ENCODE measurements at places on chromosomes 16 and 17.

GRCh38 chr17:31523862-31524730 lies 132.6 kb downstream of the RAB11FIP4 start:
- DNase-seq = no peak

DNA sequence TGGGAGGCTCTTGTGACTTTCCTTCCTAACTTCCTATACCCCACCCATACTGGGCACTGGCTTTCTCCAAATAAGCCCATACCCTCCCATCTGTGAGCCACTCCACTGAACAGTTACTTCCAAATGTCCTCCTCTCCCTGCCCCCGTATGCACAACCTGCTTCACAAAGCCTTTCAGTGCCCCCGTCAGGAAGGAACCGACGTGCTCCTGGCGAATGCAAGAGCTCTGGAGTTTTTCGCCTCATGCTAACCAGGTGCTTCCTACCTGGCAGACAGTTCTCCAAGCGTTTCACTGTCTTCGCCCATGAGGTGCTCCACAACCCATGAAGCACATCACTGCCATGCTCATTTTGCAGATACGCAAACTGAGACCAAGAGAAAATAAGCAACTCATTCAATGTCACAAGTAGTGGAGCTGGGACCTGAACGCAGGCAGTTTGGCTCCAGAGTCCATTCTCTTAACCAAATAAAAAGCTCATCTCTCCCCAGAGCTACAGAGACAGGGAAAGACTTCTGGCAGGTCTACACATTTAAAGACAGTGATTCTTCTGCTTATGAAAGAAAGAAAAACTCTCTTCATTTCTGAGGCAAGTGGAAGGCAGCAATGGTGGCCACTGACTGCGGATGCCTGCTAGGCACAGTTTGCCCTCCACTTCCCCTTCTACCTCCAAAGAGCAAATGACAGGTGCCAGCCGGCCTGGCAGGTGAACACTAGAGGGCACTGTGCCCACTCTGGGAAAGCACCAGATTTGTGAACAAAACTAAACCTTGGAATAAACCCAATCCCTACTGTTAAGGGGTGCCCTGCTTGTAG lies 23.8 kb downstream of the SPHK1 start:
- no peak for DNase-seq

- no peak for DNase-seq
These were observed 2020.9 kb downstream of the TP53TG3F start for GRCh38 chr16:35480361-35480760.

- DNase-seq = no peak
These were observed 2.4 kb downstream of the WSCD1 start for GRCh38 chr17:6072611-6073010.

- no peak for DNase-seq
These were observed 592 bp downstream of the ALDOA start for GRCh38 chr16:30065943-30066760.

DNA sequence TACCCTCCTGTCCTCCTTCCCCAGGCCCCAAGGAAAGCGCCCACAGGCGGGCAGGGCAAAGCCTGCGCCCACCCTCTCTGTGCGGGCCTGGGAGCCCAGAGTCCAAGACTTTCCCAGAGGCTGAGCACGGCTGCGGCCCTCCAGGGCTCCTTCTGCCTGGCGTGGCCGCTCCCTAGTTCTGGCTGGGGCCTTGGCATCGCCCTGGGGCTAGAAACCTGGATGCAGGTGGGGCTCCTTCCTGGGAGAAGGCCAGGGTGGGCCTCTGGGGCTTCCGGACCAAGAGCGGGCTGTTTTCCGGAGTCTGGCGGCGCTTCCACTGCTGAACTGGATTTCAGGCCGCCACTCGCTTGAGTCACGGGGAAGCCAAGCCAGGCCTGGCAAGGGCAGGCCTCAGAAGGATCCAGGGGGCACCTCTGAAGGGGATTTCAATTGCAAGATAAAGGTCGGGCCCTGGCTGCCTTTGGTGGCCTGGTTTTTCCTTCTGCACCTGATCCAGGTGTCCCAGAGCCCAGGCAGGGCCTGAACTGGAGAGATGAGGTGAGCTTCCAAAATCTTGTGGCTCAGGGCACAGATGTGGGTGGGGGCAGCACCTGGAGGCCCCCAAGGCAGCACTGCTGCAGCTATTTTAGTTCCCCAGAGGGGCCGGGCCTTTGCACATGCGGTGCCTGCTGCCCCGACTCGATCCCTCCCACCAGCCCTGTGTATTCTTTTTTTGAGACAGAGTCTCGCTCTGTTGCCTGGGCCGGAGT lies 227.4 kb downstream of the MRTFB start:
- DNase-seq = no peak

DNA sequence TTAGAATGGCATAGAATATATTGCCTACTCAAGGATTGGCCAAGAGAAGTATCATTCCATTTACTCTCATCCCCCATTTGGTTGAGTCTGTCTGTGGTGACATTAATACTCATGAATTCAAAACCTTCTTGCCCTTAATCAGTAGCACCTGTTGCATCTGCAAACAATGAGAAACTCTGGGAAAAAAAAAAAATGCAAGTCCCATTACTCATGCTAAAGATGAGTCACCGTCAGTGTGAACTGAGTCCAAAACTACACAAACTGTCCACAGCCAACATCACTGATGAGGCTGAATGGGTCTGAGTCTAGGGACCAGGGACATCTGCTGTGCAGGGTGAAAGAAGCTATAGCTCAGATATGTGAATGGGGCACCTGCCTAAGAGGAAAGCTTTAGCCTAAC lies 96.9 kb upstream of the ADAMTS18 start:
- DNase-seq = peak; percentile 1

GRCh38 chr16:5581908-5582307 lies 484.3 kb upstream of the EEF2KMT start:
- no peak for DNase-seq

- no peak for DNase-seq
These were observed 21.5 kb downstream of the CFAP20 start for GRCh38 chr16:58107709-58108108.

DNA sequence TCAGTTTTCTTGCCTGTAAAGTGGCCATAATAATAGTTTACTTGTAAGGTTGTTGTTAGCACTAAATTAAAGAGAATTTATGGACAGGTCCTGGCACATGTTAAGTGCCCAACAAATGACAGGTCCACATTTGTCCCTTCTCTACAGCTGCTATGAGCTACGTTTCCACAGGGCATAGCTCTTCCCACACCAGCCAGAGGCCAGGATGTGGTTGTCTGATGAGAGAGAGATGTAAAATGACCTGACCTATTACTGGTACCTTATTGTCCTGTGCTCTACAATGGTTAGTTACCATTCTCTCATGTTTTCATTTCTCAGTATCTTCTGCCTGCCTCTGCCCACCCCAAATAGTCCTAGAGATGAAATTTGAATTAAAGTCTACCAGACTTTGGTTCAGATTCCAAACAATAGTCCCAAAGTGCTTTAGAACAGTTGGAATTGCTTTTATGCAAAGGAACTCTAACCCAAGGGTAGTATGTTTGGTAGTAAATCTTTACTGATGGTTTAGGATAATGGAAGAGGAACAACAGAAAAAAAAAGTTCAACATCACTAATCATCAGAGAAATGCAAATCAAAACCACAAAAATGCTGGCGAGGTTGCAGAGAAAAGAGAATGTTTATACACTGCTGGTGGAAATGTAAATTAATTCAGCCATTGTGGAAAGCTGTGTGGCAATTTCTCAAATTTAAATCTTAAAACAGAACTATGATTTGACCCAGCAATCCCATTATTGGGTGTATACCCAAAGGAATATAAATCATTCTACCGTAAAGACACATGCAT lies 57.1 kb upstream of the ANKFN1 start:
- no peak for DNase-seq

DNA sequence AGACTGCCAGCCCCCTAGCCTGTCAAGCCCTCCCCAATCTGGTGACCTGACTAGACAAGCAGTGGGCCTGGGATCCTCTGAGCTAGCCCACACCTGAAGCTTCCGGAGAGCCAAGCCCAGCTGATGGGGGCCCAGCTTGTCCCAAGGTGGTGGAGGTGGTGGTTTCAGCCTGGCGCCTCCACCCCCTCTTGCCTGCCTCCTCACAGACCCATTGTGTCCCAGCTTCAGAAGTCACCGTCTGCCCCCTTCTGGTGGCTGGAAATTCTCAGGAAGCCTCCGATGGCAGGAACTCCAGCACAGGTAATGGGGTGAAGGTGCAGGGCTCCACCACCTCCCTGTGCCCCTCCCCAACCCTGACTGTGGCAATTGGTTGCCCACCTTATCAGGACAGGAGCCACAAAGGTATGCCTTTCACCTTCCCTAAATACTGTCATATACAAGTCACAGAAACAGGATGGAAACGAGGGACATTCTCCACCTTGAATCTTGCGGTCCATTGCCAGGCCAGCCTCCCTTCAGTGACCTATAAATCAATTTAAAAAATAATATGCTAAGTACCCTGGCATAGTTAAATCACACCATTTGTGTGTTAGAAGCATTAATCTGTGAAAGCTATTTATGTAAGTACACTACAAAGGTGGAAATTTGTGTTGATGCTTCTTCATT lies 66.0 kb upstream of the ZNF423 start:
- no peak for DNase-seq

DNA sequence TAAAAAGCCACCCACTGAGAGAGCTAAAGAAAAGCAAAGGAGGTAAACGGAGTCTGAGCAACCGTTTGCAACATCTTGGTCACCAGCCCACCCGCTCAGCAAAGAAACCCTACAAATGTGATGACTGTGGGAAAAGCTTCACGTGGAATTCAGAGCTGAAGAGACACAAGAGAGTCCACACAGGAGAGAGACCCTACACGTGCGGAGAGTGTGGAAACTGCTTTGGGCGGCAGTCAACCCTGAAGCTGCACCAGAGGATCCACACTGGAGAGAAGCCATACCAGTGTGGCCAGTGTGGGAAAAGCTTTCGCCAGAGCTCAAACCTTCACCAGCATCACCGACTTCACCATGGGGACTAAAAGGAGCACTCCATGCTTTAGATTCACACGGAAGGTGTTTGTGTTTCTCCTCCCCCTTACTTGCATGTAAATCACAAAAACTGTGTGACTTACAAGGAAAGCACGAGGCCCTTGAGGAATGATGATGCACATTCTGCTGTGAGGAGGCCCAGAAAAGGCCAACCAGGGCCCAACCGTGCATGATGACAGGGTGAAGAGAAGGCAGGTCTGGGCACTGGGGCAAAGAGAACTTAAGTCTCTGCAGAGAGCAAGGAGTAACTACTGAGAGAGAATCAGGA lies 7.7 kb downstream of the ZNF174 start:
- no peak for DNase-seq

DNA sequence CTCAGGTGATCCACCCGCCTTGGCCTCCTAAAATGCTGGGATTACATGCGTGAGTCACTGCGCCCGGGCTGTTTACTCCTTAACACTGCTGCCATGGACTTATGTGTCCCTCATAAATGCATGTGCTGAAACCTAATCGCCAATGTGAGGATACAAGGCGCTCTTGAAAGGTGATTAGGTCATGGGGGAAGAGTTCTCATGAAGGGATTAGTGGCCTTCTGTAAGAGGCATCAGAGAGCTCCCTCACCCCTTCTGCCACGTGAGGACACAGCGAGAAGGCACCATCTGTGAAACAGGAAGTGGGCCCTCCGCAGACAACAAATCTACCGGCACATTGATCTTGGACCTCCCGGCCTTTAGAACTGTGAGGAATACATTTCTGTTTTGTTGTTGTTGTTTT lies 19.1 kb downstream of the ITPRIPL2 start:
- DNase-seq = no peak

DNA sequence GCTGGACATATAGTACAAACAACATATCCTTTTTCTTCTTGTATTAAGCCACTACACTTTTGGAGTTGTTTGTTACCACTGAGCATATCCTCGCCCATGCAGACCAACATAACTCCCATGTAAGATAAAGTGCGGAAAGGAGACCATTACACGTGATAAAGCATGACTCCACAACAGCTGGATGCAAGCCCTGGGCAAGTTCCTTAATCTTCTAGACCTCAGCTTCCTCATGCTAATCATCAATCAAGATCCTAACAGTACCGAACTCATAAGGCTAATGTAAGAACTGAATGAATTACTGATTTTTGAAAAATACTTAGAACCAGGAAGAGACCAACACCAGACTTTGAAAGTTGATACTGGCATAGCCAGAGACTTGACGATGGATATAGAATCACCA lies 47.0 kb upstream of the GSG1L start:
- no peak for DNase-seq

GRCh38 chr17:81710514-81711308 lies 1.4 kb upstream of the SLC25A10 start:
- no peak for DNase-seq

- no peak for DNase-seq
These were observed 383.7 kb downstream of the SNX29 start for GRCh38 chr16:12360240-12360639.

DNA sequence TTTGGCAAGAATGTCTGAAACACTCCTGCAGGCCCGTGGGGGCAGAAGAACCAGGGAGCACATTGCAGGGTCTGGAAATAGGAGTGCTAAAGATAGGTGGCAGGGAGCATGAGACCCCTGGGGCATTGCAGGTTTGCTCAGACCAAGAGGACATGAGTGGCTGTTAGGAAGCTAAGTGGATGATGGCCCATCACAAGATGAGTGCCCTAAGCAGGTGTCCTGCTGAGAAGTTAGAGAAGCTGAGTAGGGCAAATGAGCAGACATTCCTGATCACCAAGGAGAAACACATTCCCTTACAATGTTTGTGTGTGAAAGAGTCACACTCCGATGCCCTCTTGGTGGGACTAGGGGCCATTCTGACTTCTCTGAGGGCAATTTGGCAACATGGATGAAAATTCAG lies 9.9 kb downstream of the MLYCD start:
- no peak for DNase-seq

- no peak for DNase-seq
These were observed 478.8 kb upstream of the HSBP1 start for GRCh38 chr16:83328936-83329335.
